ENCODE measurements at places on chromosomes 3 and 15. TPM values are rescaled to one million over a fixed set of nuclear protein-coding genes. Genes with fewer than 3 reads are reported as not detected.

Gene DUOXA1
- not detected for total RNA-seq

Gene TEX55
- not detected for total RNA-seq

Gene ZNF660
- 3.8 TPM for total RNA-seq

Gene ANKRD34C
- total RNA-seq, result not detected

Gene NOX5
- not detected for total RNA-seq

Gene CNOT10
- 17.9 TPM for total RNA-seq

Gene C3orf33
- total RNA-seq, result 1.0 TPM

Gene TP63
- not detected for total RNA-seq

Gene CFAP100
- 2.8 TPM for total RNA-seq

Gene CTXND1
- total RNA-seq, result not detected

Gene IDH3A
- total RNA-seq, result 118 TPM

Gene CAMP
- total RNA-seq, result not detected

Gene RNU5B-1
- not detected for total RNA-seq

Gene MAGI1
- total RNA-seq, result 7.6 TPM

Gene POTEB2
- not detected for total RNA-seq

Gene PLA2G4E
- total RNA-seq, result not detected

Gene DZIP1L
- 58.5 TPM for total RNA-seq

Gene CHRM5
- total RNA-seq, result not detected

Gene OR5K2
- not detected for total RNA-seq

Gene IL16
- total RNA-seq, result 69.2 TPM

Gene CYP8B1
- not detected for total RNA-seq

Gene MYL3
- 6.0 TPM for total RNA-seq

Gene BUB1B
- total RNA-seq, result not detected

Gene TGFBR2
- 255 TPM for total RNA-seq

Gene ACKR2
- 8.7 TPM for total RNA-seq

Gene DNAH12
- total RNA-seq, result not detected

Gene C3orf20
- not detected for total RNA-seq

Gene GPR156
- 0.59 TPM for total RNA-seq

Gene FAN1
- total RNA-seq, result 38.3 TPM

Gene AGBL1
- not detected for total RNA-seq

Gene NR1I2
- 0.62 TPM for total RNA-seq

Gene ACKR4
- 2.0 TPM for total RNA-seq

Gene FBLN2
- 49.4 TPM for total RNA-seq

Gene GRAMD1C
- total RNA-seq, result 0.26 TPM

Gene PAQR9
- 0.14 TPM for total RNA-seq

Gene CCRL2
- 3.2 TPM for total RNA-seq

Gene FGF12
- total RNA-seq, result 4.4 TPM

Gene SLC28A2
- not detected for total RNA-seq

Gene TERC
- total RNA-seq, result 433 TPM

Gene CPLX3
- total RNA-seq, result not detected

Gene ALPK3
- total RNA-seq, result 6.3 TPM

Gene GPR62
- total RNA-seq, result not detected

Gene IQCF5
- not detected for total RNA-seq

Gene PPCDC
- total RNA-seq, result 1.3 TPM

Gene TUSC2
- 24.4 TPM for total RNA-seq

Gene ZIC4
- total RNA-seq, result not detected

Gene ONECUT1
- total RNA-seq, result not detected

Gene AADACL2
- 0.21 TPM for total RNA-seq

Gene FSD2
- not detected for total RNA-seq

Gene CLEC3B
- total RNA-seq, result 63.4 TPM

Gene FAM219B
- 113 TPM for total RNA-seq

Gene KLF15
- 1.9 TPM for total RNA-seq

Gene DMXL2
- total RNA-seq, result 32.3 TPM

Gene PRSS50
- not detected for total RNA-seq

Gene TIMP4
- total RNA-seq, result 2.4 TPM

Gene CACNA1D
- total RNA-seq, result 30.1 TPM

Gene ATP13A4
- 0.88 TPM for total RNA-seq

All from uterus (tissue), 4 donors.